Left hindlimb (tissue), 1 donor: ENCODE measurements at places on chromosomes 11 and 22.
A peak's percentile ranks its signal among the peaks of the same experiment; 100 is the strongest.

- no peak for DNase-seq
These were observed 236.4 kb downstream of the BUD13 start for GRCh38 chr11:116536416-116536815.

DNA sequence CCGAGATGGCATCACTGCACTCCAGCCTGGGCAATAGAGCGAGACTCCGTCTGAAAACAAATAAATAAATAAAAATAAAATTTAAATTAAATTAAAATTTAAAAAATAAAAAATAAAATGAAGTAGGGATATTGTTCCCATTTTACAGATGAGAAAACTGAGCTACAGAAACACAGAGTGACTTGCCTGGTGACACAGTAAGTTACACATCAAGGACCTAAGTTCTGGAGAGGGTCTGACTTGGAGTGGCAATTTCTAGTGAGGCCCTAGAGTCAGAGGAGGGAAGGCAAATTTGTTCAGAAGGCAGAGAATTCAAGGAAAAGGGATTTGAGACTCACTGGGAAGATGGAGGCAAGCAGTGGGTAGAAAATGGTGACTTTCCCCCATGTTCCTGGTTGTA is 2.0 kb downstream of the SCGB1A1 start:
- no peak for DNase-seq

GRCh38 chr11:70200212-70200844 is 2.8 kb upstream of the FADD start:
- DNase-seq, result no peak

GRCh38 chr11:130826572-130826971 is 89.7 kb downstream of the SNX19 start:
- no peak for DNase-seq

- no peak for DNase-seq
These were observed 162.9 kb downstream of the BLID start for GRCh38 chr11:121953122-121953521.

DNA sequence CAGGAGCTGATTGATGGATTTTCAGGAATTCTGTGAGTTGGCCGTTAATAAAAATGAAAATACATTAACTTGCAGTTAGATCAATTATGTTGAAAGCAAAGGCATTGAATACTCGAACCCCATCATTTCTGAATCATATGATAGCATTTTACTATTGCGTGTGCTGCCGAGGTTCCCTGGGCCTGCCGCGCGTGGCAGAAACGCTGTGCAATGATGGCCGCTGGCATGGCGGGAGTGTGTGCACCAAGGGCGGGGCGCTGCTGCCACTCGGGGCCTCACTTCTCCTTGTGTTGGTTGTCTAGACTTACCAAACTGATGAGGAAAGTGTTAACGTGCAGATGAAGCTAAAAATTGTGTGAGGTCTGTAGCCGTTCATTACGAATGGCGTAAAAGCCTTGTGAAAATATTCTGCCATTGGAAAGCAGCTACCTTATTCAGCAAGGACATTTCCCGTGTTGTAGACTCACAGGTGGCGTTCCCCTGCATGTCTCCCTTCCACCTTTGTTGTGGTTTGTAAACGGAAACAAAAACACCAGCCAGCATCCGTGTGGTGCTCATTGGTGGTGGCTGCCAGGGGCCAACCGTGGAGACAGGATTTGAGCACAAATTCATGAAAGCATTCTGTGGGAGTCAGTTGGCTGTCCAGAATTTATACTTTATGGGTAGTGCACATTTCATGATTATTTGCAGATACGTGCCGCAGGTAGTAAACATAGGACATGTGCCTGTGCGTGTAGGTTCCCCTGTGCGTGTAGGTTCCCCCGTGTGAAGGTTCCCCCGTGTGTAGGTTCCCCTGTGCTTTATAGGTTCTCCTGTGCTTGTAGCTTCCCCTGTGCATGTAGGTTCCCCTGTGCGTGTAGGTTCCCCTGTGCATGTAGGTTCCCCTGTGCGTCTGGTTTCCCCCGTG is 5.9 kb upstream of the GRAMD4 start:
- no peak for DNase-seq

DNA sequence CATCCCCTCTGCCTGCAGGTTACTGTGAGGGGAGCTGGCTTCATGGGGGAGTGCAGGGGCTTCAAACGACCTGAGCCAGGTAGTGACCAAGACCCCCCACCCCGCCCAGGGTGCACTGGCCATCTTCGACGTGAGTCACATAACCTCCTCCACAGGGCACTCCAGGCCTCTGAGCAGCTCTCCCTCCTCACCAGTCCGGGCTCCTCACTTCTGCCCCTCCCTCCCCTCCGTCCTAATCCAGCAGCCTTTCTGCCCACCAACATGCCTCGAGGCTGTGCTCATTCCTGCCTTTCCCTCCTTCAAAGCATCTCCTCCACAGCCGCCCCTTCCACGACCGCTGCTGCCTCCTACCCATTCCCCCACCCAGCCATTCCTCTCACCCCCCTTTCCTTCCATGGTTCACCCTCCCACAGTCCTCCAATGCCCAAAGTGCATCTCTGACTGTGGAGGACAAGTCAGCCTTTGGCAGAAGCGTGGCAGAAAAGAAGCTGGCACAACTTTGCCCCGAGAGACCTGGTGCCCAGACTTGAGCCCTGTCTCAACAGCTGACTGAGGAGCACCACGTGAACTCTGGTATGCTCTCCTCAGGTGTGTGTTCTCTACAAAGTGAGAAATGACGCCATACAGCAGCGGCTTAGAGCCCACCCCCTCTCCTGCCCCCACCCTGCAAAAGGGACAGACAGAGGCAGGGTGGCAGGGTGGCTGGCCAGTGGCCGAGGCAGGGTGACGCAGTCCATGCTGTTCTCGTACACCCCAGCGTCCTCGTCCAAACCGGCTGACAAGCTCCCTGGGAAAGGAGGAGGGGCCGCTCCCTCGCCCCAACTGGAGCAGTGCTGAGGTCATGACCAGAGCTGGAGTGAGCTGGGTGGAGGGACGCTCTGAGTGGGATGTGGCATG is 30.4 kb downstream of the OPCML start:
- no peak for DNase-seq

DNA sequence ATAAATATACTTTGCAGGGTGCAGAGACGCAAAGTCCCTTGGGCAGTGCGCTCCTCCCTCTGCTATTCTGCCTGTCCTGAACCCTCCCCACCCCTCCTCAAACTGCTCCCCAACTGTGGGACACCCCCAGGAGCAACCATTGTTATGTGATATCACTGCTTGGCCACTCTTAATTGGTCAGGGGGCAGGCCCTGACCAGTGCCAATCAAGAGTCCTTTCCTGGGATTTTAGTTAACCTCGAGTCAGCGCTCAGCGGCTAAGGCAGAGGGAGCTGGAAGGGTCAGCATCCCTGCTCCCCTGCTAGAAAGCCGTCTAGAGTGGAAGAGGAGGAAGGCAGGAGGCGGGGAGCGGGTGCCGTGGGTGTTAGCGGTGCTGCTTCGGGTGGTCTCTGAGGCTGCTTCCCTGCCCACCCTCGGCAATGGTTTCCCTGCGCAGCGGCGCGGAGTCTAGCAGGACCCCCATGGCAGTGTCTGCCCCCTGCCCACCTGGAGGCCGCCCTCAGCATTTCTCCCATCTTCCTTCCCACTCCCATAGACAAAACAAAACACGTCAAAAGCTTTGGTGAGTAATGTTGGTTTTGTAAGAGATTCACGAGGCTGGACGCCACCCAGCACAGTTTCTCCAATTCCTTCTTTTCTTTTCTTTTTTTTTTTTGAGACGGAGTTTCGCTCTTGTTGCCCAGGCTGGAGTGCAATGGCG is 38.4 kb upstream of the A4GALT start:
- DNase-seq, result no peak

- DNase-seq, result no peak
These were observed 116.8 kb downstream of the MED15 start for GRCh38 chr22:20624161-20624616.

DNA sequence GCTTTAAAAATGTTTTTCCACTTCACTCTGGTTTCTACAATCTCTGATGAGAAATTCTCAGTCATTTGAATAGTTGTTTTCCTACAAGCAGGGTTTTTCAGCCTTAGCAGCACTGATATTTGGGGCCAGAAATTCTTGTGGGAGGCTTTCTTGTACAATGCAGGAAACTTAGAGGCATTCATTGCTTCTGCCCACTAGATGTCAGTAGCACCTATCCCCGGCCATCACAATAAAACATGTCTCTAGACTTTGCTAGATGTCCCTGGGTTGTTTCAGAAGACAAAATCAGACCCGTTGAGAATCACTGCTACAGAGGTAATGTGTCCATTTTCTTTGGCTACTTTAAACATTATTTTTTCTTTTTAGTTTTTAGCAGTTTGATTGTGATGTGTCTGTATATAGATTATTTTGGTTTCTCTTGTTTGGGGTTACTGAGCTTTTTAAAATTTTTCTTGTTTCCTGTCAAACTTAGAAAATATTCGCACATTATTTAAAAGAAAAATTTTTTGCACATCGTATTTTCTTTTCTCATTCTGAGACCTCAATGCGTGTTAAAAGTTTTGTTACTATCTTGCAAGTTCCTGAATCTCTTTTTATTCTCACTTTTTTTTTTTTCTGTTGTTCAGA is 60.8 kb upstream of the CCDC179 start:
- no peak for DNase-seq

- no peak for DNase-seq
These were observed 32.1 kb upstream of the PCF11 start for GRCh38 chr11:83124636-83125424.

- DNase-seq, result peak; percentile 31
These were observed at the start of gene KLHDC7B for GRCh38 chr22:50545522-50546325. TSS of gene KLHDC7B (plus strand) at chr22:50545899. CDS start at chr22:50546244, 345 bp downstream.
